ENCODE measurements at places on chromosomes 1 and 21.

GRCh38 chr1:25809929-25810328 lies 9.8 kb upstream of the MTFR1L start:
- no peak for DNase-seq

- no peak for DNase-seq
Measured at GRCh38 chr1:236615399-236616148, 11.3 kb upstream of the HEATR1 start.

DNA sequence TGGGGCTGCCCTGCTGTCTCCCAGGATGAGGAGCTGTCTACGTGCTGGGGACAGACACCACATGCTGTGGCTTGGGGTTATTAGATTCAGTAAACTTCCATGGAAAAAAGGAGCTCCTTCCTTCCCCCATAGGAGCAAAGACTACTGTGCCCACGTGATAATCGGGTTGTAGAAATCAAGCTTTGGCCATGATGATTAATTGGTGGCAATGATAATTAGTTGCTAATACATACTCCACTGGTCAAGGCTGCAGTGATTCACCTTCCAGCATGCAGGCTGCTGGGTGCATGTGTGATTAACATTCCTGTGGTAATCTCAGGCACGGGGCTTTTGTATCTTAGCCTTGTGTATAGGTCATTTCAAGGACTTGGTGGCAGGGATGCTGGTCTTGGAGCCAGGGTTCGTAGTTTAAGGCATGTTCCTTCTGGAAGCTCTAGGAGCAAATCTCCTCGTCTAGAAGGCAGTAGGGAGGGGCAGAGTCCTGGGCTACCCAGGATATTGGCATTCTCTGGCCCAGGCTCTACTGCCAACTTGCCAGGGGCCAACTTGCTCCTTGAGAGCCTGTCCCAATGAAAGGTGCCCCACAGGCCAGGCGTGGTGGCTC lies 41.4 kb downstream of the TMCO4 start:
- no peak for DNase-seq

DNA sequence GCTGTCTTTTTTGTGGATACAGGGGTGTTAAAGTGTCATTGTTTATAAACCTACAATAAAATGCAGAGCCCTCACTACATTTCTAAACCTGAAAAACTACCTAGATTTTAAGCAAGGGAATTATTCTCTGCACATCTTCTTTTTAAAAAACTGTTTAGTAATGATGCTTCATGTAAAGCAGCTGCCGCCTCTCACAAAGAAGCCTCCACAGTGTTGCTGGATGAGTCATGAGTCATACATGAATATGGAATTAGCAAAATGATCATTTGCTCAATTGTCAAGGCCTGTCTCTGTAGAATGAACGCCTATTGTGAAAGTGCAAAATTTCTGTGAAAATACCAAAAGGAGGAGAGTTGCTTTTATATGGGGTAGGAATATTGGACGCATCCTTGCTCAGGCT lies 259.5 kb upstream of the CHRM3 start:
- no peak for DNase-seq

- no peak for DNase-seq
Measured at GRCh38 chr1:97630281-97630680, 290.6 kb downstream of the DPYD start.

GRCh38 chr1:185906186-185906585 lies 172.0 kb downstream of the HMCN1 start:
- no peak for DNase-seq

DNA sequence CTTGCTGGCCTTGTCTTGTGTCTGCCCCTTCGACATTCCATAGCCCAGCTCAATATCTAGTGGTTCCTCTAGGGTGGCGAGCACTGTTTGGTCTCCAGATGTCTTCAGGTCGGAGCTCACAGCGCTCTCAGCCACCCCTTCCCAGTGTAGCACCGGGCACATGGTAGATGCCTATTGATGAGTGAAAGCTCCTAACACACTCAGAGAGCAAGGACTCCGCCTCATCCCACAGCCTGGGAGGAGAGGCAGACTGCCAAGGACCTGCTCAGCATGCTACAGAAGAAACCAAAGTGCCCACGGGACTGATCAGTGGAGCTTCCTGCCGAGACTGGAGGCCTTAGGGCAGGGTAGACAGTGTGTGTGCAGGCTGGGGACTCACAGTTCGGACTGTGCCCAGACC lies 10.9 kb downstream of the PCSK9 start:
- DNase-seq = no peak

DNA sequence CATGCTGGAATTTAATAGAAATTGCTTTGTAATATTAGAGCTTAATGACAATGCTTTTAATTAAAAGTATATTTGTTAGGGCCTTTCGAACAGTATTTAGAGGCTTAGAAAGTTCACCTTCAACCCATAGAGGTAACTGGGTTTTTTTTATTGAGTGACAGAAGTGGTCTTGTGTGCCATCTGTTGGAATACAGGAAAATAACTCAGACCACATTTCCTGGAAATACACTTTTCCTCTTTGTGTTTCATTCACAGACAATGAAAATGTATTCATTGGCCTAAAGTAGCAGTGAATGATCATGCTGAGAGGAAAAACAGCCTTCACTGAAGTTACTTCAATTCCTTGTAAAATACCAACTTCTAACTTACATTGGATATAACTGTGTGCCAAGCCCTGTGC lies 83.6 kb upstream of the L1TD1 start:
- DNase-seq = no peak

GRCh38 chr1:96488777-96489176 lies 232.8 kb upstream of the PTBP2 start:
- no peak for DNase-seq

DNA sequence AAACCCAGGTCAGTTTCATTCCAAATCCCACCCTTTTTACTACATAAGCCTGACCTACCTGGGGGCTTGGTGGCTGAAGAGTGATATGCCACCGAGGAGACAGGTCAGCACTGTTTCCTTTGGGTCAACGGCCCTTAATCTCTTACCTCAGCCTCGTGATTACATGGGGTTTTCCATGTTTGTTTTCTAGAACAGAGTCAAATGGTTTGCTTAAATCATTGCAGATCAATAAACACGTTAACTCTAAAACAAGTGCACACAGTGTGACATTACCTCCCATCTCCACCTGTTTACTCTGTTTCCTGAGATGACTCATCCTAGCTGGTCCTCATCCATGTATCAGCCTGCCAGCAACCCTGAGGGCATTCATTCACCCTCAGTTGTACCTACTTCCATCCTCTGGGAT lies 40.8 kb upstream of the TP53BP2 start:
- DNase-seq = no peak

GRCh38 chr21:46371204-46372013 lies 47.5 kb downstream of the PCNT start:
- no peak for DNase-seq

DNA sequence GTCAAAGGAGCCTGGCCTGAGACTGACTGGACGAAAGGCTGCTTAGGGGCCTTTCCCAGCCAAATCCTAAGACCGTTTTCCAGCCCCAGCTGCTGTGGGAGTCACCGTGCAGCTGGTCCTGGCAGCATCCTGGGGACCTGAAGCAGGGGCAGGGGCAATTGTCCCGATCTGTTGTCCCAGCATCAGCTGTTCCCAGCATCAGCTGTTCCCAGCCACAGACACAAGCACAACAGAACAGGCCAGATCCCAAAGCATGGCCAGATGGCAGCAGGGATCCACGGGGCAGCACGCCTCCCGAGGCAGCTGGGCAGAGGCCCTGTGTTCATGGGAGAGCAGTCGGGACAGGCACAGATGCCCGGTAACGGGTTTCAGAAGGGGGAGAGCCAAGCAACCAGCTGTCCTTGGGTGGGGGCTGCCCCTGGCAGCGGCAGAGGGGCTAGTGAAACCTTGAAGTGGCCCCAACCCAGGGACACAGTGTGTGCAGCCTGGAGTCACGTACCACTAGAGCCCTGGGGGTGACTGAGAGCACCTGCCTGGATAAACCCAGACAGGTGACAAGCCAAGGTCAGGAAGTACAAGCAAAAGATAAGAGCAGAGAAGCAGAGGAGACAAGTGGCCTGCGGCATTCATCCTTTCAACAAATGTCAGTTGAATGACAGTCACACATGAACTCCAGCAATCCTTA lies 13.3 kb downstream of the CELA2B start:
- DNase-seq = no peak

DNA sequence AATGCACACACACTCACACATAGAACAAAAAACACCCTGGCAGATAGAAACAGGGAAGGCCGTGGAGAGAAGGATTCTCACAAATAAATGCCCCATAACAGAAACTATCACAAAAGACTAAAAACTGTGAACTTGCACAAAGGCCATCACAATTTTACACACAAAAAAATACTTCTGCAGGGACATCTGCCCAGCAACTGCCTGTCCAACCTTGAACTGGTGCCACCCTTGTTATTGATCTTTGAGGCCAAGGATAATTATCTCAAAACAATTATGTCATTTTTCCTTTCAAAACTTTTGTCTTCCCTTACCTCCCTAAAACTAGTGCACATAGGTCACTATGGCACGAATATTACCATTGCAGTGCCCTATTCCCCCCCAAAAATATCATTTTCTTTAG lies 143.8 kb upstream of the KCTD3 start:
- DNase-seq = no peak

Data from activated T-helper 1 cell treated with anti-CD3 and anti-CD28 coated beads, Interleukin-12 subunit alpha, Interleukin-12 subunit beta, Interleukin-2, Interleukin-4 antibody, amounts not matched to agents 30 ng/mL and 10 ng/mL and 1 ng/mL, durations not matched to agents 14 hours and 24 hours and 36 hours (primary cell).